ENCODE measurements at places on chromosomes 4 and X.

DNA sequence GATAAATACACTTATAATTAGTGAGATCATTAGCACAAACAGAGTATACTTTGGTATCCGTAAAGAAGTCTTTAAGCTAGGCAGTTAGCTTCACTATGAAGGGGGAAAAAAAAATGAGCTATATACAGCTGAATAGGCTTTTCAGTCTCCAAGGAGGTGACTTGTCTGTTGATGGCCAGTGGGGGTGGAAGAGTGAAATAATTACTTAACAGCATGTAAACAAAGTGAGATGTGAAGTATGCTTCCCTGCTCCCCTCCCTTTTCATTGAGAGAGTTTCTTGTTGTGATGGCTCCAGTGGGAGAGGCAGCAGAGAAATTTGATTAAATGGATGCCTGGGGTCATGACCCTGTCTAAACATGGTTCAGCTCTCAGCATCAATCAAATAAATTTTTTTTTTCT lies 180.9 kb downstream of the DACH2 start:
- DNase-seq = no peak

GRCh38 chrX:68199062-68199848 lies 234.0 kb downstream of the OPHN1 start:
- no peak for DNase-seq

GRCh38 chr4:75036046-75036830 lies 103.3 kb downstream of the PARM1 start:
- no peak for DNase-seq

GRCh38 chr4:135201081-135201480 lies 999.5 kb upstream of the PABPC4L start:
- DNase-seq = no peak

- DNase-seq = no peak
Measured at GRCh38 chr4:158519226-158519625, 2.5 kb upstream of the RXFP1 start.

GRCh38 chr4:144614850-144615585 lies 30.9 kb upstream of the HHIP start:
- no peak for DNase-seq

DNA sequence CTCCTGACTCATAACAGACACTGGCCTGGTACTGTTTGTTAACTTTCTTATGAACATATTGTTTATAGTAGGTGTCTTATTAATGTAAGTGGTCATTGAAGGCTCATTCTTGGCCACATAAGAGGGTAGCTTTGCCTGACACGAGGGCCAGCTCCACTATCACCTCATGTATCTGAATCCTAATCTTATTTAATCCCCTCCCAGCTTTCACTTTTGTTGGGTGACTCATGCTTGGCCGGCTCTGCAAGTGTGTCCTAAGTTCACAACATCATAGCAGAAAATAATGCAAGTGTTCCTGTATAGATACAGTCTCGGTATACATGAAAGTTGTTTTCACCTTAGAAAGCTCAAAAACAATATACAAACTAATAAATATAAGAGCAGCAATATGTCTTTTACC lies 283.8 kb downstream of the IQCM start:
- DNase-seq = no peak

GRCh38 chr4:140641789-140642439 lies 73.2 kb upstream of the UCP1 start:
- no peak for DNase-seq

Data from head of caudate nucleus (tissue), 42 donors.